ENCODE measurements at places on chromosomes 11 and 22.

GRCh38 chr11:115502636-115503082 lies 1.6 kb downstream of the CADM1 start:
- DNase-seq = no peak

DNA sequence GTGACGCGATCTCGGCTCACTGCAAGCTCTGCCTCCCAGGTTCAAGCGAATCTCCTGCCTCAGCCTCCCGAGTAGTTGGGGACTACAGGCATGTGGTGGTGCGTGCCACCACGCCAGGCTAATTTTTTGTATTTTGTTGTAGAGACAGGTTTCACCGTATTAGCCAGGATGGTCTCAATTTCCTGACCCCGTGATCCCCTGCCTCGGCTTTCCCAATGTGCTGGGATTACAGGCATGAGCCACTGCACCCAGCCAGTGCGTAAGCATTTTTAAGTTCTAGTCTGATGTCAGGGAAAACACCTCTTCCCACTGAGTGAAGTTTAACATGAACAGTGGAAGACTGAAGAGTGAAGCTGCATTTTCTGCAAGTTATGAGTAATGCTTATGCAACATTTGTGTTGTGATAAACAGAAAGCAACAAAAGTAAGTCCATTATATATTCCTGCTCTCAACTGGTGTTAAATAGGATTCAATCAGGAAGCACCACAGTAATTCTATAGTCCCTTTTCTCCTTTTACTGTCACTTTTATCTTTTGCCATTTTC lies 1219.8 kb upstream of the RAG2 start:
- DNase-seq = no peak

- DNase-seq = no peak
Observed at GRCh38 chr22:26245001-26245400, 75.7 kb downstream of the SEZ6L start.

- DNase-seq = no peak
Observed at GRCh38 chr11:34331736-34332135, 26.1 kb downstream of the ABTB2 start.

DNA sequence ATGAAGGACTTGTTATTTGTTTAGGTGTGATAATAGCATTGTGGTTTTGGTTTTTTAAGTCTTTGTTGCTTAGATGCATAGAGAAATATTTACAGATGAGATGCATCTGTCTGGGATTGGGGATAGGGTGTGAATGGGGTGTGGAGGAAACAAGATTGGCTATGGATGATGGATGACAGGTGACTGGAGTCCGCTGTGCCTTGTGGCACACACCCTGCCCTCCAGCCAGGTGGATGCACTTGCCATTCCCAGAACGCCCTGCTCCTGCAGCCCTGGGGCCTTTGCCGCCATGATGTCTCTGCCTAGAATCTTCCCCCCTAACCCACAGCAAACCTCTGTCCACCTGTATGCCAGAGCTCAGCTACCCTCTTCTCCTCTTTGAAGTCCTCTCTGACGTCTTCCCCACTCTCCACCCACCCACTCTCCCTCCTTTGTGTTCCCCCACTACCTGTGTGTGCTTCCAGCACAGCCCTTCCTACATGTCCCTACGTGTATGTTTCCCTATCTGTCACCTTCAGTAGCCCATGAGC lies 54.7 kb downstream of the WNT11 start:
- no peak for DNase-seq

- no peak for DNase-seq
Observed at GRCh38 chr22:40238425-40239344, 61.0 kb downstream of the TNRC6B start.

- DNase-seq = no peak
Observed at GRCh38 chr11:119380827-119381180, 686 bp downstream of the USP2 start.

Data from activated CD8-positive, alpha-beta memory T cell treated with anti-CD3 and anti-CD28 coated beads for 48 hours (primary cell).